ENCODE measurements at places on chromosomes 7 and 10. TPM values are rescaled to one million over a fixed set of nuclear protein-coding genes. Genes with fewer than 3 reads are reported as not detected.

Gene ENKUR
- total RNA-seq: 12.0 TPM

Gene NCF1
- total RNA-seq: 0.77 TPM

Gene MYOZ1
- 4.2 TPM for total RNA-seq

Gene ANXA7
- 69.9 TPM for total RNA-seq

Gene PLCE1
- 24.6 TPM for total RNA-seq

Gene COG5
- 38.1 TPM for total RNA-seq

Gene CTAGE8
- 2.6 TPM for total RNA-seq

Gene GSAP
- total RNA-seq: 18.4 TPM

Gene FZD1
- total RNA-seq: 23.9 TPM

Gene FOXI2
- not detected for total RNA-seq

Gene HTR7
- total RNA-seq: 12.4 TPM

Gene LIPN
- not detected for total RNA-seq

Gene MSANTD7
- total RNA-seq: 27.7 TPM

Gene LIPF
- total RNA-seq: not detected

Gene CCDC146
- total RNA-seq: 19.6 TPM

Gene PRPS1L1
- not detected for total RNA-seq

Gene PRTFDC1
- 32.0 TPM for total RNA-seq

Gene IMPDH1
- 28.5 TPM for total RNA-seq

Gene MRLN
- 1.6 TPM for total RNA-seq

Gene SKIDA1
- 6.1 TPM for total RNA-seq

Gene ZNF804B
- total RNA-seq: 5.5 TPM

Gene SFR1
- 11.1 TPM for total RNA-seq

Gene PARD3
- total RNA-seq: 94.3 TPM

Gene SLC13A4
- 50.2 TPM for total RNA-seq

Gene CYP2C8
- total RNA-seq: 1.8 TPM

Gene TAS2R4
- total RNA-seq: 3.4 TPM

Gene SPDYE5
- total RNA-seq: 0.10 TPM

Gene MNX1
- total RNA-seq: 0.72 TPM

Gene AKR1D1
- total RNA-seq: not detected

Gene VIM
- 6,817 TPM for total RNA-seq

Gene ABCB4
- 1.7 TPM for total RNA-seq

Gene UNC5B
- 10.7 TPM for total RNA-seq

Gene DKK1
- total RNA-seq: 7.8 TPM

Gene SKAP2
- 17.6 TPM for total RNA-seq

Gene ABCB8
- total RNA-seq: 29.1 TPM

Gene ZMIZ2
- total RNA-seq: 21.4 TPM

Gene EPHB4
- 52.1 TPM for total RNA-seq

Gene ZDHHC6
- total RNA-seq: 33.0 TPM

Gene NPC1L1
- total RNA-seq: 0.10 TPM

Gene RNF32
- total RNA-seq: 2.2 TPM

Gene EPO
- 0.28 TPM for total RNA-seq

Gene CHAT
- total RNA-seq: 0.61 TPM

Gene CC2D2B
- 4.2 TPM for total RNA-seq

Gene VPS37D
- 8.9 TPM for total RNA-seq

Gene TBX20
- total RNA-seq: not detected

Gene SEM1
- 71.6 TPM for total RNA-seq

Gene CPA2
- not detected for total RNA-seq

Gene ELFN1
- total RNA-seq: 7.8 TPM

All from spinal cord (tissue), 10 donors.